ENCODE measurements at places on chromosomes 7 and 10.

DNA sequence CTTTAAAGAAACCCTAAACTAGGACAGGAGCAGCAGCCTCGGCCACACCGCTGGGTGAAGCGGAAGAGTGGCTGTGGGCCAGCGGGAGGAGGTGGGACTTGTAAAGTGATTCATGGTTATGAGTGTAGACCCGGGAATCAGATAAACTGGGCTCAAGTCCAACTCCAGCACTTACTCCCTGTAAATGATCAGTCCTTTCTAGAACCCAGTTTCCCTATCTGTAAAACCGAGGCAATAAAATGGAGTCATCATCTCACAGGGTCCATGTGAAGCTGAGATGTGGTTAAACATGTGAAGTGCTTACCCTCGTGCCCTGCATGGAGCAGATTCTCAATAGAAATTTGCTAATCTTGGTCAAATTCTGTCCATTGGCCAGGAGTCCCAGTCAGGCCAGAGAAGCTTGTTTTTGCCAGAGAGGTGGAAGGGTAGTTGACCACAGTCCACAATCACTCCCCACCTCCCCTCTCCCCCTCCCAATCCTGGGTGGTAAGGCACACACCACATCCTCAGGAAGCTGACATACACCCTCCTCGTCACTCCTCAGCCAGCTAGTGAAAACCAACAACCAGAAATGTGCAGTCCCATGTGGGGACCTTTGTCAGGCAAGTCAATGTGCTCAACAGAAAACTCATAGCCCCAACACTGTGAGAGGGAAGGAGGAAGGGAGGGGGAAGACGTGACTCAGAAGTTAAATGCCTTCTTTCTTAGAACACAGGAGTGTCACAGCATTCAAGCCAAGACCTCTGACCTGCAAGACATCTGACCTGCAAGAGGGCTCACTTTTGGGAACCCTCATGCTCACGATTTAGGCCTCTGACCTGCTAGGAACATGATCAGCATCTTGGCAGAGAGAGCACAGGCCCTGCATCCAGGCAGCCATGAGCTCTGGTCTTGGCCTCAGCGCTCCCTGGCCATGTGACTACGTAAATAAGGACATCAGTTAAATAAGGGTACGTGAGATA, 145.1 kb downstream of the PLXNA4 start:
- DNase-seq: no peak

DNA sequence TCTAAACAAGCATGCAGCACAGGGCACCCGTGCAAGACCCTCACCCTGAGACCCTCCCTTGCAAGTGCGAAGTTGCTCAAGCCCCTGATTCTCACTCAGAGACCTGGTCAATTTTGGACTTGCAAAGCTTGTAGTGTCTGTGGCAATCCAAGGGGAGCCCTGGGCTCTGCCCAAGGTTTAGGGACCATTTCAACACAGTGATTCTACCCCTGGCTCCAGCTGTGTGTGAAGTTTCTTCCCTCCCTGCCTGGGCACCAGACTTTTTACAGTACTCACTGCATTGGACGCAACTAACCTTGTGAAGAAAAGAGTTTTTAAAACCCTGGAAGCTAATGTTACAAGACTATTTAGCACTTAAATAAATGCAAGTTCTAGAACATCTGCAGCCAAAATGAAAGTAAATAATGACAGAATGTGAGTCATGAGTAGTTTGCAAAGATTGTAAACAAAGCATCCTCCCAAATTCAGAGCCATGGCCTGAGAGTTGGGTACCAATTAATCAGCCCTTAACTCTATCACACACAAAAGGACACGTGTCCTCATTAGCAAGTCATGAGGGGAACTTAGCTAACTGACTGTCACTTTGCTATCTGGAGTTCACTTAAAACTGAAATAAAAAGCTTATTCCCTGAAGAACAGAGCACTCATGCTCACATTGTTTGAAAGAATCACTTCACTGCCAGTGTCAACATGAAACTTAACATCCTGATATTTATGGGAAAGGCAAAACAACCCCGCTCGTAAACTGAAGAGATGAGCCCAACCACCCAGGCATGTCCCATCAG, 48.1 kb downstream of the RGS10 start:
- no peak for DNase-seq

DNA sequence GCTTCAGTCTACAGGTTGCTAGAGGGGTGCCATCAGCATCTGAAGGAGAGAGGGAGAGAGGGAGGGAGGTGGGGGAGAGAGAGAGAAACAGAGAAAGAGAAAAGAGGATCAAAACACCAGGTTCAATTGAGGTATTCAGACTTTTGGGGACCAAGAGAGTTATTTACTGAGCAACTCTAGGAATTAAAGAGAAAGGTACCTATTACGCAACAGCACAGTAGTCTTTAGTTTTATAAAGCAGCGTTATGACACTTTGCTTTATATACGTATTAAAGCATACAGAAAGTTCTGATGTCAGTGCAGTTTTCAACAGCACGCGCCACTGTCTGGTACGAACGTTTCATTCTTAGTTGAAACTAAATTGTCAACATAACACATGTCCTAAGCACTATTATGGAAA, 37.9 kb upstream of the CRYGN start:
- no peak for DNase-seq

GRCh38 chr10:2589196-2589595, 478.2 kb upstream of the PFKP start:
- no peak for DNase-seq

- no peak for DNase-seq
These were observed at the start of gene ACHE for GRCh38 chr7:100895701-100895955. Gene ACHE, minus strand, starts transcription at chr7:100895888. Its CDS starts 1,656 bp downstream, at chr7:100894232.

- DNase-seq: no peak
These were observed 695.8 kb downstream of the TYW1 start for GRCh38 chr7:67692425-67692824.

- DNase-seq: no peak
These were observed 6.8 kb downstream of the POLM start for GRCh38 chr7:44075296-44076075.

- DNase-seq: no peak
These were observed 28.4 kb upstream of the ITGA8 start for GRCh38 chr10:15748126-15748525.

- peak; percentile 29 for DNase-seq
These were observed 7.4 kb downstream of the TSPAN14 start for GRCh38 chr10:80461208-80462183.

DNA sequence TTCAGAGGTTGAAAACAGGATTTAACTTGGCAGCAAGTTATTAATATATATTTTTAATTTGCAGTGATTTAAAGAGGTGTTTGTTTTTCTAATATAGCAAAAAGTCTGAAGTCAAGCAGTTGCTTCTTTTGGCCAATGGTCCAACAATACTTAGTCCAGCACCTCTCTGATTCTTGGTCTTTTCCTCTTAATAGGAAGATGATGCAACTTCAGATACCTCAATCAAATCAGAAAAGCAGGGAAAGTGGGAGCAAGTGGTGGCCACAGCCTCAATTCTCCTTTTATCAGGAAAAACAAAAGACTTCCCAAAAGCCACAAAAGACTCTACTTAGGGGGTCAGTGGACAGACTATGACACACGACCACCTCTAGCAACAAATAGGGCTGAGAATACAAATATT, 133.6 kb upstream of the LRGUK start:
- no peak for DNase-seq

DNA sequence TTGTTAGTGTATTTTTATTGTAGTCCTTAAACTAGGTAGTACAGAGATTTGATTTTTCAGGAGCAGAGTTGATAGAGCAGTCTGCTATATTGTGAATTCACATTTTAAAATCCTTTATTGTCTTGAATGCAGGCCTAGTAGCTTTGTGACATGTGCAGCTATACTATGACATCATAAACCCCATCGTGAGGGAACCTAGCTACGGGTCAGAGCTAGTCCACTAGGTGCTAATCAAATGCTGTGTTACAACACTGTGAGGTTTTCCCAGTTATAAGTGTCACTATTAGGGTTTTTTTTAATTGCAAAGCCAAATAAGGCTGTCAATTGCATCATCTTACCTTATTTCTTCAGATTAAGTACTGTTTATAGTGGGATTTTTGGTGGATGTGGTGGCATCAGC, 40.7 kb downstream of the CREM start:
- no peak for DNase-seq

GRCh38 chr10:80522756-80523363, 14.8 kb upstream of the SH2D4B start:
- no peak for DNase-seq

DNA sequence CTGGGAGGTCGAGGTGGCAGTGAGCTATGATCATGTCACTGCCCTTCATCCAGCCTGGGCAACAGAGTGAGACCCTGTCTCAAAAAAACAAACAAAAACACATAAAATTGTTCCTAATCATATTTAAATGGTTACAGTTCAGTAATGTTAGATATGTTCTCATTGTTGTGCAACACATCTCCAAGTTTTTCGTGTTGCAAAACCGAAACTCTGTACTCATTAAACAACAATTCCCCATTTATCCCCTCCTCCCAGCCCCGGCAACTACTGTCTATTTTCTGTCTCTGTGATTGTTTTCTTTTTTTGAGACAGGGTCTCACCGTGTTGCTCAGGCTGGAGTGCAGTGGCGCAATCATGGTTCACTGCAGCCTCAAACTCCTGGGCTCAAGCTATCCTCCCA, 16.1 kb upstream of the PRXL2A start:
- no peak for DNase-seq

GRCh38 chr10:116043861-116044260, 229.1 kb downstream of the GFRA1 start:
- DNase-seq: no peak

DNA sequence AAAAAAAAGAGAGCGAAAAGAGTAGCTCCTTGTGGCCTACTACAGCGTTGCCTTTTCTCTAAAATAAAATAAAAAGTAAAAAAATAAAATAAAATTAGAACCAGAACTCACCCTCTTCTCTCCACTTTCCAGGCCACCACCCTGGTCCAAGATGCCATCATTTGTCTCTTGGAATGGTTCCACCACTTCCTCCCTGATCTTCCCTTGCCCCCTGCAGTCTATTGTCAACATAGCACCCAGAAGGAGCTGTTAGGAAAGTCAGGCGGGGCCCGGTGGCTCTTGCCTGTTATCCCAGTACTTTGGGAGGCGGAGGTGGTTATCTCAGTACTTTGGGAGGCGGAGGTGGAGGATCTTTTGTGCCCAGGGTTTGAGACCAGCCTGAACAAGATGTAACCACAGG, 7.6 kb upstream of the GRID2IP start:
- DNase-seq: peak; percentile 10

GRCh38 chr7:77330169-77330882, 85.8 kb downstream of the GSAP start:
- peak; percentile 60 for DNase-seq

GRCh38 chr7:6614953-6615722, at the start of gene ZNF853:
Gene ZNF853, plus strand, starts transcription at chr7:6615610. Its CDS starts 565 bp downstream, at chr7:6616175.
- DNase-seq: no peak

DNA sequence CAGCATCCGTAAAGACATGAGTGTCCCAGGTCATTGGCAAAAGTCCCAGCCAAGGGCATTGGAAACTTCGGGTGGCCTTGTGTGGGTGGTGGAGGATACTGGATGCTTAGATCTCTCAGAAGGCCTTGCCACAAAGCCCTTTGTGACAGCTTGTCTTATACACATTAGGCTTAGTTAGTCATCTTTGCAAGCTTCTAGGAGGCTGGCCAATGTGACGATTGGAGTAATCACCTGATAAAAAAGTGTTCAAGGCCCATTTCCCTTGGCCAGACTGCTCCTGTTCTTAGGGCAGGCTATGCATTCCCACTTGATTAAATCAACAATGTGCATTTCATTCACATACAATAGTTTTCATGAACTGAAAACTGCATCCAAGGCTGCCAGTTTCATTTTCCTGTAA, 26.9 kb downstream of the NPS start:
- DNase-seq: no peak

DNA sequence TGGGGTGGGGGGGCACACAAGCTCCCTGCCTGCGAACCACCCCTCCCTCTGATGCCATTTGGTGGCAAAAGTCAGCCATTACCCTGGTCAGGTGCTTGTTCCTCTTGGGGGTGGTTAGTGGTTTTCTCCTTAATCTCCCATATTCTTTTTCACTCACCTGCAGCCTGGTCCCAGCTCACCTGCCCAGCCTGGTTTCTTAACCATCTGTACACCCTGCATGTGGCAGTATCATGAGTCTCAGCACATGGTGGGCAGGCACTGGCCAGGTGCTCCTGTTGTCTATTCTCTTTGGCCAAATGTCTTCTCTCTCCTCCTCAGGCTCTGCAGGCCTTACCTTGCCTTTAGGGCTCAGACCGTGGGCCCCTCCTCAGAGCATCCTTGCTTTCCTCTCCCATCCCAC, 30.5 kb downstream of the OGDH start:
- DNase-seq: no peak

DNA sequence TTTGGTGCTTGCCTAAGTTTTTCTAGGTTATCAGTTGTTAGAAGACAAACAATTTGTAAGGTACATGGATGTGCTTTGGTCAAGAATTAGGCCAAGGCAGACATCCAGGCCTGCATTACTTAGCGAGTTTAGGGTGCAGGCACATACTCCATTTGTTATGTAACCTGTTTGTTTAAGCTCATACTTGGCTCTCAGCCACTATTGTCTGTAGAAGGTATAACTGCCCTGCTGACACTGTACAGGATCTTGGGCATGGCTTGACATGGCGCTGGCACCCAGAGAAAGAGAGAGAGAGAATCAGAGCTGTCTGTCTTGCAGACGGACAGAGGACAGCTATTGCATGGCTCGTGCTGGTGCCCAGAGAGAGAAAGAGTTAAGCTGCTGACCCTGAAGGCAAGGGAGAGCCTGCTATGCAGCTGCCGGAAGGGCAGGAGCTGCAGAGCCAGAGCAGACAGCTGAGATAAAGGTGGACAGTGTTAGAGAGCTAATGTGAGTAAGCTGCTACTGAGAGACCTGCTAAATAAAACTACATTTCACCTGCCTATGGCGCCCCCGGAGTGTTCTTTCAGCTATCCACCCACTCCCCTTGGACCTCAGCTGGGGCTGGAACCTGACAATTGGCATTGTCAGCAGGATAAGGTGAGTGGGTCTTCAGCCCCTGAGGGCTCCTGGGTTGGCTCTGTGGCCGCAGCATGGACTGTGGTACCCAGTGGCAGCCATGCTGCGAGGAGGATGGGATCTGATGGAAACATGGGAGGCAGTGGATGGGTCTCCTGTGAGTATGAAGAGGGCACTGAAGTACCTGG, 120.9 kb upstream of the TMEM106B start:
- no peak for DNase-seq

DNA sequence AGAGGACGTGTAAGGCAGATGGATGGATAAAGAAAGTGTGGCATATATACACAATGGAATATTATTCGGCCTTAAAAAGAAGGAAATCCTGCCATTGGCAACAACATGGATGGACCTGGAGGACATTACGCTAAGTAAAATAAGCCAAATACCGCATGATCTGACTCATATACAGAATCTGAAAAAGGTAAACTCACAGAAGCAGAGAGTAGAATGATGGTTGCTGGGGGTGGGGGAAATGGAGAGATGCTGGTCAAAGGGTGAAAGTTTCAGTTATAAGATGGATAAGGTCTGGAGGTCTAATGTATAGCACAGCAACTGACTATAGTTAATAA, 36.3 kb downstream of the AFAP1L2 start:
- no peak for DNase-seq

- DNase-seq: no peak
These were observed 16.2 kb upstream of the BRAF start for GRCh38 chr7:140940898-140941297.

- no peak for DNase-seq
These were observed 131.6 kb downstream of the PDE1C start for GRCh38 chr7:31938650-31939049.
